Right cardiac atrium (tissue), 5 donors: ENCODE measurements at places on chromosomes 13 and 19.

DNA sequence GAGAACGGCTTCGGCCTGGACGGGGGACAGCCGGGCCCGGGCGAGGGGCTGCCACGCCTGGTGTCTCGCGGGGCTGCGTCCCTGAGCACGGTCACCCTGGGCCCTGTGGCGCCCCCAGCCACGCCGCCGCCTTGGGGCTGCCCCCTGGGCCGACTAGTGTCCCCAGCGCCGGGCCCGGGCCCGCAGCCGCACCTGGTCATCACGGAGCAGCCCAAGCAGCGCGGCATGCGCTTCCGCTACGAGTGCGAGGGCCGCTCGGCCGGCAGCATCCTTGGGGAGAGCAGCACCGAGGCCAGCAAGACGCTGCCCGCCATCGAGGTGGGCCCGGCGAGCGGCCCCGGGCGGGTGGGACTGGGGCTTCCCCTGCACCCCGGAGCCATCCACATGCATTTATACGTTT is 10.7 kb downstream of the RELB start:
- no peak for DNase-seq

DNA sequence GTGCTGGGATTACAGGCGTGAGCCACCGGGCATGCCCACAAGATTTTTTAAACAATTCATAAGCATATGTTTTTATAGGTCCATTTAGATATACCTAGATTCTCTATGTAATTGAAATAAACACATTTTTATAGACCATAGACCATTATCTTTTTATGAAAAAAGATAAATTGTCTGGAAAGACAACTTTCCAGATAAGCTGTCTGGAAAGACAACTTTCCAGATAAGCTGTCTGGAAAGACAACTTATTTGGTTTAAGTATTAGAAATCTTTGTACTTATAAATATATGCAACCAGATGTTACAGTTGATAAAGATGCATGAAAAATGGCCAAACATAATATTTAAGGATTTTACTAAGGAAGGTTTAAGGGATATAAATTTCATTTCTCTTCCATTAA is 538.5 kb downstream of the GPC6 start:
- DNase-seq: no peak

GRCh38 chr13:20721454-20722357 is 18.2 kb downstream of the IL17D start:
- DNase-seq: peak; percentile 72

GRCh38 chr19:18762125-18763023 is 28.7 kb downstream of the COMP start:
- DNase-seq: peak; percentile 88

GRCh38 chr13:112071723-112072533 is 5.0 kb downstream of the SOX1 start:
- no peak for DNase-seq

DNA sequence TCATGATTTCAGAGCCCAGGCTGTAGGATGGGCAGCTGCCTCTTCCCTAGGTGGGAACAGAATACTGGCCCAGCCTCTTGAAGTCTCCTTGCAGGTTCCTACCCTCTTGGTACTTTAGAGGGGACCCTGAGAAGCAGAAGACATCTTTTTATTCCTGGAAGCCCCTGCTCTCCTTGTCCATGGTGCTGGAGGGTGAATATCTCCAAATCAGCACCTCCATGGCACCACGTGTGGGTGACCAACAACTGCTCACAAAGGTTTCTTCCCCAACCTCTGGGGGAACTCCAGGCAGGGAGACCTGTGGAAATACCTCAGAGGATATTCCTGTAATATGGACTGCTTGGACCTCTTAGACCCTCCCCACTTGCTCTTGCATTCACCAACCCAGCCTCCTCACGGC is 48.1 kb upstream of the TSHZ3 start:
- DNase-seq: no peak

DNA sequence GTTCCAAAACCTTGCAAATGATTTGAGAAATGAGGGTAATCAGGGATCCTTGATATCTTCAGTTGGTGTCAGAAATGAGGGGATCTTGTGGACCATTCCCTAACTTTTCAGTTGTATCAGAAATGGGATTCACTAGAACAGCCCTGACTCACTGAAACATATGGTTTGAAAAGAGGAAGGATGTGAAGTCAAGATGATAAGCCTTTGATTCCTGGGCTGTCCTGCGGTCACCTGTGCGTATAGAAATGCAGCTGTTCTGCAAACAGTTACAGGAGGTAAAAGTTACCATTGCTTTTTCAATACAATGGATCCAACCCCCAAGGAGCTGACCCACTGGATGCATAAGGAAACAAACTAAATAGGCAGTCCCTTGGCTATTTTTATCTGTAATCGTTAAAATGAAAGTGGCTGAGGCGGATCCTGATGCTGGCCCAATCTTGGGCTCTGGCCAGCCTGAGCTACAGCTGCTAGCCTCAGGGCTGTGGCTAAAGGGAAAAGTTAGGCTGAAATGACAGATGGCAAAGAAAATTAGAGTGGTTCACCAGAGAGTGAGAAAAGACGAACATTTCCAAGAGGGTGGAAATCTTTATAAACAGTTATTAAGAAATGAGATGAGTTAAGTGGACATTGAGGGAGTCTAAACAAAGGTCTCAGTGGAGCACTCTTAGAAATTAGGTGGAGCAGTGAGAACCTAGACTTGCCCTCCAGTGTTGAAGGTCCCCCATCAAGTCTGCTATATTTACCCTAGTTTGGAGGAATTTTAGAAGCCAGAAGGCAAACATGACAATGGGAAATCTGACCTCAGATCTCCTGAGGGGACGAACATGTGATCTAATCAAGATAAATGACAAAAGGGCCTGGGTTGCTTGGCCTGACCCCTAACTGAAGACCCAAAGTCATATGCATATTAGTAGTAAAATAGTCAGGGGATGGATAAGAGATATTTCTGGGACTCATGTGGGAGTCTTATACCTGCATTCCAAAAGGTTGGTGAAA is 7.6 kb downstream of the SIGLECL1 start:
- DNase-seq: no peak
